ENCODE measurements at places on chromosomes 2 and 18.

DNA sequence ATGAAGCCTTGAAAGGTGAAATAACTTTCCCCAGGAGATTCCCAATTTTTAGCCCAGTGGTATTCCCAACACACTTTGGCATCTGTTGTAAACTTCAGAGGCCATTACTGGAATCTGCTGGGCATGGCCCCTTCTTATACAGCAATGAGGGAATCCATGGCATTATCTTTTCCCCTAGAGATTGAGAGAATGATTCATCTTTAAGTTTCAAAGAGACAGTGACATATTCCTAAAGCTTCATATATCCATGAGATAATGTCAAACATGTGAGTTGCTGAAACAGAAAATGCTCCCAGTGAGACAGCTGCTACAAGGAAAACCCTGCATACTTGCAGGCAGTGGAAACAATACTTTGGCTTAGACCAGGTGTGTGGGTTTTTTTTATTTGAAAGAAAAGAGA is 51.1 kb upstream of the DLX2 start:
- no peak for DNase-seq

GRCh38 chr18:44054514-44054913 is 626.2 kb upstream of the SETBP1 start:
- no peak for DNase-seq

- DNase-seq = no peak
These were observed 201.5 kb upstream of the SLC35G4 start for GRCh38 chr18:11407940-11408339.

DNA sequence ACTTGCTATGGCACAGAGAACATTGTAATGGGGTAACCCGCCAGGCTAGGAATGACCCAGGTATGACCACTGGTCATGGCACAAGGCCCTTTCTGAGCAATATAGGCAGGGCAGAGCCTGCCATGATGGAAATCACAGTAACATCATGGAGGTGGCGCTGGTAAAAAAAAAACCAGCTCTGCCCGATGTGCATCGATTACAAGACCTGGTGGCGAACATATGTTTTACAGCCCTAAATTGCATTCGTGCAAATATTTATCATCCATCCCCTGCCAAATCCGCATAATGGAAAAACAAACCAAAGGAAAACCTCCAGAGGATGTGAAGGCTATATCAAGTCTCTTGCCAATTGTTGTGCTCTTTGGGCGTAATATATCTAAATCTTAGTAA is 60.6 kb downstream of the SEMA4F start:
- no peak for DNase-seq

DNA sequence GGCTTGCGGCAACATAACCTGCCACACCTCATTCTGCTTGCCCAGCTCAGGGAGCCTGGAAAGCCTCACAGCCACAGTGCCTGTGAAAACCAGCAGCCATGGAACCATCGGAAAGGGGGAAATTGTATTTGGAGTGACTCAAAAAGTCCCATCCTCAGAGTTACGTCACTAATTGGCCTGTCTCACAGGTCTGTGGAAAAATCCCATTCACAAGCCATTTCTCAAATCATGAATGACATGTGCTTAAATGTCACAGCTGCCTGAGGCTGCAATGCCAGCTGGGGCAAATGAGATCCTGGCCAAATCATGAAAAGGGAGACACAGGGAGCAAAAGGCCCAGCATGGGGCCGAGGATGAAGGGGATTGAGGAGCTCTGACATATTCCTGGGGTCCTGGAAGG is 486.9 kb upstream of the RAB6C start:
- DNase-seq = no peak

GRCh38 chr2:101052147-101052546 is 50.1 kb downstream of the RPL31 start:
- no peak for DNase-seq

DNA sequence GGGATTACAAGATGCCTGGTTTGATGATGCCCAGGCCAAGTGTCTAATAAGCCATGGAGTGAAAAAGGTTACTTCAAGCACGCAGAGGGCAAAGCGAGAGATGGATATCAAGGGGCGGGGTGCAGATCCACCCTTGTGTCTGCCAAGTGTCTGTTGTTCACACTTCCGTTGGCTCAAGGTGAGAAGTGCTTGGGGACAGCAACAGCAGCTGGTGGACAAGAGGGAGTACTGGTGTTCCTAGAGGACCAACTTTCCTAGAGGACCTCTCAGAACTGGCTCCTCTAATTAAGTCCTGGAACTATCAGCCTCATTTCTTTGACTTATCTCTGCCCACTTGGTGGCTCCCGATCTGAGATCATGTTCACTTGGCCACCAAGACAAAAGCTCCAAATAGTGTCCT is 299.1 kb downstream of the PRKCE start:
- no peak for DNase-seq

GRCh38 chr2:57877811-57878170 is 168.8 kb upstream of the VRK2 start:
- DNase-seq = no peak

DNA sequence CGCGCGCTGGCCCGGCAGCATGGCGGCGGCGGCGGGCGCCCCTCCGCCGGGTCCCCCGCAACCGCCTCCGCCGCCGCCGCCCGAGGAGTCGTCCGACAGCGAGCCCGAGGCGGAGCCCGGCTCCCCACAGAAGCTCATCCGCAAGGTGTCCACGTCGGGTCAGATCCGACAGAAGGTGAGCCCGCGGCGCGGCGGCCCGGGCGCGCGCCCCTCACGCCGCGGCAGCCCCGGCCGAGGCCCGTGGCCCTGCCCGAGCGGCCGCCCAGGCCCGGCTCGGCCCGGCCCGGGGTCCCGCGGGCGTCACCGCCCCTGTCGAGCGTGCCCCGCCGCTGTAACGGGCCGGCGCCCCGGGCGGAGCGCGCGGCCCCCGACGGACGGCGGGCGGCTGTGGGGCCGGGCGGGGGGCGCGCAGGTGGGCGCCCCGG is 218 bp downstream of the DGKD start:
- no peak for DNase-seq

DNA sequence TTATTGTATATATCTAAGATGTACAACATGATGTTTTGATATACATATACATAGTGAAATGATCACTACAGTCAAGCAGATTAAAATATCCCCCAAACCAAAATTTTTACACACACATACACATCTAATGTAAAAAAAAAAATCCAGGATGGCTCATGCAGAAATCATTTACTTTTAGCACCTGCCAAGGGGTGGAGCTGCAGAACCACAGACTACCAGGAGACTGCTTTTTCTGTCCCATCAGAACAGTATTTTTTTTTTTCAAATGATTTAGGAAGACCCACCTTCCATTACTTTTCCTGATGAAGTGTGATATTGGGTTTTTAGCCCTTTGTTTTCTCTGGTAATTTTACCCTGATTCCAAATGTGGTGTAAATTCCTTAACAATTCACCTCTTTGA is 61.9 kb downstream of the AQP4 start:
- no peak for DNase-seq

GRCh38 chr2:10405448-10405847 is 42.7 kb downstream of the ODC1 start:
- DNase-seq = peak; percentile 96

- no peak for DNase-seq
These were observed 135.0 kb downstream of the SMAD7 start for GRCh38 chr18:48815581-48816324.

- no peak for DNase-seq
These were observed 92.2 kb upstream of the TGFA start for GRCh38 chr2:70645733-70646419.

DNA sequence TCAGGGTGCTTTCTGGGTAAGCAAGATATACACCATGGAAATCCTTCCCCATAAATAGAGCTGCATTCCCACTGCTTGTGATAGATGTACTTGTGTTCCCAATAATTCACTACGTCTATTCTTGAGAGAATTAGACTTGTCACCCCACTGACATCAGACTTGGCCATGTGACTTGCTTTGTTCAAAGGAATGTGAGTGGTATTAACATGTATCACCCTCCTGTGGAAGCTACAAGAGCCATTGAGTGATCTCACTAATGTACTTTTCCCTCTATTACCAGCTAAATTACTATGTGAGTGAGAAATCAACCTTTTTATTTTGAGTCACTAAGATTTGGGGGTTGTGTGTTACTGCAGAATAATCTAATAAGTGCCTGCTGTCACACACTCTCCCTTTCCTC is 176.0 kb downstream of the CCDC178 start:
- no peak for DNase-seq

- no peak for DNase-seq
These were observed 27.2 kb upstream of the ACYP2 start for GRCh38 chr2:54088191-54088634.

GRCh38 chr2:231001036-231001435 is 5.1 kb downstream of the SPATA3 start:
- DNase-seq = no peak

- no peak for DNase-seq
These were observed 695.3 kb upstream of the ZNF804A start for GRCh38 chr2:183903026-183903425.

GRCh38 chr2:100242476-100242875 is 79.8 kb downstream of the LONRF2 start:
- no peak for DNase-seq

DNA sequence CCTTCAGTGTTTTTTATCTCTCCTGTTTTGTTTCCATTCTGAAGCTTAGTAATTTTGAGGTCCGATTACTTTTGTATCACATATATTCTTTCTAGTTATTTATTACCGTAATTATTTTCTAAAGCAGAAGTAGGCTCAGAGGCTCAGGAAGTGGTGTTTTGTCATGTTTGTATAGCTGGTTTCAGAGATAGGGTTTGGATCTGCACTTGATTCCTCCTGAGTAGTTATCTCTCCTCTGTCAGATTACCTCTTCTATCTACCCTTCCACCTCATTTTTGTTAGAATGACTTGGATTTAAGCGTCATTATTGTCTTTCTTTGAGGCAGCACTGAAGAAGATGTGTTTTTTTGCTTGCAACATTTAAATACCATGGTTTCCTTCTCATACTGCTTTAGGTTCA is 95.4 kb downstream of the MTA3 start:
- no peak for DNase-seq

DNA sequence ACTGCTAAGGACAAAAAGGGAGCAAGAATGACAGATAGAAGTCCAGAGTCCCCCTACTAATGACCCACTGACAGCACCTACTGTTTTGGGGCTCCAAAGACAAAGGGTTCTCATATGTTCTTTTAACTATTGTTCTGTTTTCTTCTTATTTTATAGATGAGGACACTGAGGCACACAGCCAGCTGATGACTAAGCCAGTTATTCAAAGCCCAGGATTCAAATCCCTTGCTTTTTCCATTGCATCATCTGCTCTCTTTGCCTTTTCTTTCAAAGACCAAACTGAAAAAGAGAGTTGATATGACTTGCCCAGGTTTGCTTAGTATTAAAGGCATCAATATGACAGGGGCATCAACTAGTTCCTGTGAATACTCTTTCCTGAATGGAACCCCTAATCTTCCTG is 299.8 kb downstream of the LRATD1 start:
- no peak for DNase-seq

DNA sequence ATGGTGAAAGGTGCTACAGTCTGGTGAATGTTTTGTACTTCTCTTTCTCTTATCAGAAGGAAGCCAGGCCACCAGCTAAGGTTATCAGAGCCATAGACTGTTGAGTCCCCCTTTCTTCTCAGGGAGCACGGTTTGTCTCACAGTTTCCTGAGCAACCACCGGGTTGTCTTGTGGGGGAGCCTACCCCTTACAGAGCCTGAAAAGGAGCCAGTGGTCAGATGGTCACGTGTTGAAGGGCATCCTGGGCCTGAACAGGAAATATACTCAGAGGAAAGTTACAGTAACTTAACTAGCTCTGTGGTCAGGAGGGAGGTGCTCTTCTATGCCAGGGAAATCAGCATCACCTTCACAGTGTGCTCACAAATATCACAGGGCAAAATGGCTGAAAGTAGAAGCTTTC is 11.6 kb downstream of the CD28 start:
- no peak for DNase-seq

DNA sequence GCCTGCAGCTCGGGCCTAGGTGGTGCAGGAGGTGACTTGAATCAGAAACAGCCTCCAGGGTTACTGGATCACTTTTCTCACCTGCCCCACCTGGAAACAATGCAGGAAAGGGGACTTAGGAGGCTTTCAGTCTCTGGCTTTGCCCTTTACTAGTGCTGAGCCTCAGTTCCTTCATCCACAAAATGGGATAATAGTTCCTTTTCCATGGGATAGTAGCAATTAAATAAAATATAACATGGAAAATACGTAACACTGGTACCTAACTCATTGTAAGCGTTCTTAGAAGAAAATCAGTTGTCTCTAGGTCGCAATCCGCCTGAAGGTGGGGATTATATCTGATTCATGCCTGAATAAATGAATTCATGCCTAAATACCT is 112.6 kb upstream of the STPG4 start:
- no peak for DNase-seq

DNA sequence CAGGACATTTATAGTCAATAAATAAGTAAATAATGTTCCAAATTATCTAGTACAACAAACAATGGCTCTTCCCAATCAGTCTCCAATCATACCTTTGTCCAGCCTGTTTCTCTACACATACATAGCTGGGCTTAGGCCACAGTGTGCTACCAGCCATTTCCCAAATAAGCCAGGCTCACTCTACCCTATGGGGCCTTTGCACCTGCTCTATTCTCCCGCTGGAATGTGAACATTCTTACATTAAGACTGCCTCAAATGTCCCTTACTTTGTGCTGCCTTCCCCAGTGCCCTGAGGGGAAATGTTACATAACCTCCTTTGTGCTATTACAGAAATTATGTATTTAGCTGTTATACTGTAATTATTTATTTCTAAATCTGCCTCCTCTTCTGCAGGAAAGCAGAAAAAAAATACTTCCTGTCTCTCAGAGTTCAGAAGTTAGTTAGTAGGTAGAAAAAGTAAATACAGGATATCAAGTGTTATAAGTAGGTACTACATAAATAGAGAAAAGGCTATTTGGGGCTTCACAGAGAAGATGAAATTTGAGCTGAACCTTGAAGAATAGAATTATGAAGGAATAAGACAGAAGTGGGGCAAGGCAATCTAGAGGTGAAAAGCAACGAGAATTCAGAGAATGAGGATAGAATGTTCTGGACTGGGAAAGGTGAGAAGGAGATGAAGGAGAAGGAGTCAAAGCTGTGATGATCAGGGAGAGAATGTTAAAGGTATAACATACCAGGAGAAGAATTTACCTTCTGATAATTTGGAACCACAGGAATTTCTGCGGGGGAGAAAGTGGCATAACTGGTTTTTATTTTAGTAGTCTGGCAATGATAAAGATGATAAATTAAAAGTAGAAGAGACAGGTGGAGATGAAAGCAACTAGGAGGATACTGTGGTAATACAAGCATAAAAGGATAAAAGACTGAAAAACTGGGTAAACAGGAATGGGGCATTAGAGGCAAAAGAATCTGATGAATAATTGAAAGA is 37.0 kb downstream of the ROCK1 start:
- no peak for DNase-seq

- no peak for DNase-seq
These were observed 104.9 kb upstream of the APCDD1 start for GRCh38 chr18:10349561-10349960.

All from keratinocyte (primary cell).